ENCODE measurements at places on chromosomes 4 and X.
A peak's percentile ranks its signal among the peaks of the same experiment; 100 is the strongest.

DNA sequence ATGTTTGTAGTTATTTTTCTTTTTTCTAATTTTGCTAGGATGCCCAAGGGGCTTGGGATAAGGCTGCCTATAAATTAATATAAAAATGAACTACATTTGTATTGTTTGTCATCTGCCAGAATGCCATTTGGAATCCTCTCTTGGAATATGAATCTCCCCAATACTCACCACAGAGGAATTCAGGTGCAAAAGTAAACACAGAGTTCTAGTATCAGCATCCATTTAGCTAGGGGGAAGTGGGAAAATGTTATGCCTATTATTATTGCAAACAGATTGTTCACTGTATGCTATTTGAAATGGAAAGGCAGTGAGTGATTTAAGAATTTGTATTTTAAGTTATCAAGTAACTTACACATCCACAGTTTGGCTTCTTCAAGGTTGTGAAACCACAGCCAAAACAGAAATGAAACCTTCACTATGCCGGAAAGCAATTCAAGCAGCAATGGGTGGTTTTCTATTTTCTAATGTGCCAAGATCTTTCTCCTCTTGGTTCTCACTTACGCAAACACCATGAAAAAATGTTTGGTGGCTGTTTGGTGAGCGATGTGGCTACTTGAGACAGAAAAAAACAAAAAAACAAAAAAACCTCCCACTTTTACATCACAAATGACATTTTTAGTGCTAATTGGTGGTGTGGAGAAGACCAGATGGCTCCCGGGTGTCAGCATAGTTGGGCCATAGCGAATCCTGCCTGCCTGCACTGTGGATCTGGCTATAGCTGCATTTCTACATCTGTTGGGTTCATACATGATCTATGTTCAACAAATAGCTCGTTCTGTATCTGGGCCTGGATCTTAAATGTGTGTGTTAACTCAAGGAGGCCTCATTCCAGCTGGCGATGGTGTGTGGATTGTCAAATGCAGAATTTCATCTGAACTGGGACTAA, 200.8 kb upstream of the GIMD1 start:
- DNase-seq = peak; percentile 64

- no peak for DNase-seq
Observed at GRCh38 chr4:666822-667544, 7.1 kb downstream of the ATP5ME start.

DNA sequence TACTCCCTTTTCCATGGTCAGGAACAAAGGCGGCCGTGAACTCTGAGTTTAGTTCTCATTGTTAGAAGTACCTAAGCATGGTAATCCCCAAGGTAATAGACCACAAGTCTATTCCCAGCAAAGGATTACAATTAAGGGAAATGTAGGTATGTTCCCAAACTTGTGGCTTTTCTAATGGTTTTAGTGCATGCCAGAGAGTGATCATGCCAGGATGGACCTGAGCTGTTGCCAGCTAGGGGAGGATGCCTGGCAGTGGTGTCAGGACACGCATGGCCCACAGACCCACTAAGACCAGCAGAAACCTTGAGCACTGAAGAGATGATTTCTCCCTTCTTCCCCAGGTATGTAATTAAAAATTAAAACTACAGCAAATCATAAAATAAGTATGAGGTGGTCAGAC, 60.8 kb downstream of the COQ2 start:
- no peak for DNase-seq

GRCh38 chrX:117982694-117983392, 133.8 kb downstream of the KLHL13 start:
- DNase-seq = no peak

DNA sequence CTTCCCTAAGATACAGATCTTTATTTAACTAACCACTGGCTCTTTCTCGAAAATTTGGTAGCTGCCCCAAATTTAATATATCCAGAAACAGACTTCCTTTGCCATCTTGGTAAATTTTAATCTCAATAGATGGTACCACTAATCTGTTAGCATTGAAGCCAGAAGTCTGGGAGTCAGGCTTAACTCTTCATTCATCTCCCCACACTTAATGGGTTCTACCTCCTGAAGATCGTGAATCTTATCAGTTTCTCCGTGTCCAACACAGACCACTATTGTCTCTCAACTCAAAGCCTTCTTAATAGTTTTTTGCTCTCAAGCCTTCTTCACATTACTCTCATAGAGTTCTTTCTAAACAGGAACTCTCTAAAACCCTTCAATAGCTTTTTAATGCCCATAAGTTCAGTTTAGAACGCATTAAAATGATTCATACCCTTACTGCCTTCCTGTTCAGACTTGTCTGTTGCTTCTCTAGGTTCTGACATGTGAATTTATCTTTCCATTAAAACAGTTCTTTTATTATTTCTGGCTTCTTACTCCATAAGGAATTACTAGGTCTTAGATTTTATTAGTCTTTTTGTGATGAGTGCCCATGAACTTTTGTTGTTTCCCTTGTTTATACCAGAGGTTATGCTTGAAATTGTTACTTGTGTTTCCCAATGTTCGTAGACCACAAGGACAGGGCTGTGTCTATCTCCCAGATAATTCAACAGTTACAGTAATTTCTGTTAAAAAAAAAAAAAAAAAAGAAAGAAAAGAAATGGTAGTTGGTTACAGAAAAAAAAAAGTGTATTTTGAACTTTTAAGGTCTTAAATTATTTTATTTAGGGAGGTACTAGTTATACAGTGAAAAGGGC, 54.7 kb downstream of the SMARCAD1 start:
- DNase-seq = no peak

GRCh38 chr4:8840006-8840793, 31.4 kb downstream of the HMX1 start:
- no peak for DNase-seq

GRCh38 chr4:18192901-18193300, 171.3 kb upstream of the LCORL start:
- DNase-seq = no peak

DNA sequence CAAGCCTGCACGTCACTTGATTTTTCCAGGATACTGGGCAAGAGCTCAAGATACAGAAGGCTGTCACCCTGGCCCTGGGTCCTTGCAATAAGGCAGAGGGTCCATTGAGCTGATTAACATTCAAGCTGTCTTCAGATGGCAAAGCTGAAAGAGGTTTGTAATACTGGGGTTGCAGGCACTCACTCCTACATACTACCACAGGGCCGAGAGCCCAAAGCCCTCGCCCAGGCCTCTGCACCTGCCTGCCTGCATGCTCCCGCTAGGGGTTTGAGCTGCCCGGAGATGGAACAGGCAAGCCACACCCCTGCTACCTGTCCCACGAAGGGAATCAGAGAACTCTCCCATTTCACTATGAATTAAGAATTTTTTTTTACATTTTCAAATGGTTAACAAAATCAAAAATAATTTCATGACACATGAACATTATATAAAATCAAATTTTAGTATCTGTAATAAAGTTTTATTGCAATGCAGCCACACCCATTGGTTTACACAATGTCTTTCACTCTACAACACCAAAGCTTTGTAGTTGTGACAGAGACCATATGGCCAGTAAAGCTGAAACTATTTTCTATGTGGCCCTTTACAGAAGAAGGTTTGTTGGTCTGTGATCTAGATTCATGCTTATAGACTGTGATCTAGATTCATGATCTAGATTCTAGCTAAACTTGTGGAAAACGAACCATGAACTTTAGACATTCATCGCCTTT, 530.4 kb upstream of the IGFBP7 start:
- no peak for DNase-seq

- peak; percentile 79 for DNase-seq
Observed at GRCh38 chr4:168483811-168484210, 3.5 kb upstream of the DDX60L start.

- DNase-seq = peak; percentile 46
Observed at GRCh38 chrX:52363247-52363883, 5.5 kb upstream of the XAGE2 start.

DNA sequence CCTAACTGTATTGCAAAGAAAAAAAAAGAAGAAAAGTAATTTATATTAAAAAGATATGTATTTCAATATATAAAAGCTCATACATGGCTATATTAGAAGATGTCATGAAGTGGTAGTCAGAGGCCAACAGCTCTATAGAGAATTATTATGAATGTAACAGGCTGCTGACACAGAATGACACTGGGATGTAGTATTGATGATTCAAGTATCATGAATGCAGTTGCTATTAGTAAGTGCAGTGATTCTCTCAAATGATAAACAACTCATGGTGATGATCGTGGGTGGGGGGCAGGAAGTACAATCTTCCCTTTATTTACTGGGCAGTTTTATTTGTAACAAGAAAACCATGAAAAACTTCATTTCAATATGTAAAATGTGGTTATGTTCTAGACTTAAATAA, 124.6 kb downstream of the COL4A6 start:
- DNase-seq = no peak

- peak; percentile 33 for DNase-seq
Observed at GRCh38 chr4:80156410-80156809, 40.9 kb upstream of the PRDM8 start.

GRCh38 chrX:105191878-105192277, 28.6 kb downstream of the TEX13A start:
- no peak for DNase-seq

DNA sequence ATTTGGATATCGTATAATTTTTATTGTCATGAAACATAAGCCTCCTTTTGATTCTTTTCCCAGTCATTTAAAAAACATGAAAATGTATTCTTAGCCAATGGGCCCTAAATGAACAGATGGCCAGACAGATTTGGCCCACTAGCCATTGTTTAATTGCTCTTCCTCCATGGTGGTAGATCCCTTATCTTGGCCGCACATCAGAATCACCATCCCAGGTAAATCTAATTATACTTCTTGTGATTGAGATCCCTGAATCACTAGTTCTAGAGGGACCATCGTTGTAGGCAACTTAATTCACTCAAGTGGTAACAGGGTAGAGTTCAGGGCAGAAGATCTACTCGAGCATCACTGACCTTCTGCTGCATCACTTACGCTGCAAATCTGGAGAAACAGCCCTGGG, 24.1 kb upstream of the VCX3A start:
- no peak for DNase-seq

DNA sequence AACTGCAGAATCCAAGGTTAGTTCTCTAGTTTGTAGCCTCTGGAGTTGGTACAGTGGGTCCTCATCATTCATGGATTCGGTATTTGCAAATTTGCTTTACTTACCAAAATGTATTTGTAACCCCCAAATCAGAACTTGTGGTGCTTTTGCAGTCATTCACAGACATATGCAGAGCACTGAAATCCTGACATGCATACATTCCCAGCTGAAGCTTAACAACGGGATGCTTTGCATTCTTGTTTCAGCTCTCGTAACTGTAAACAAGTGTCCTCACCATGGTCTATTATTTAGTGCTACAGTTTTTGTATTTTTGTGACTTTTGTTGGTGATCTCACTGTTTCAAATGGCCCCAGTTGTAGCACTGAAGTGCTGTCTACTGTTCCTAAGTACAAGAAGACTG, 16.1 kb downstream of the BEND4 start:
- no peak for DNase-seq

DNA sequence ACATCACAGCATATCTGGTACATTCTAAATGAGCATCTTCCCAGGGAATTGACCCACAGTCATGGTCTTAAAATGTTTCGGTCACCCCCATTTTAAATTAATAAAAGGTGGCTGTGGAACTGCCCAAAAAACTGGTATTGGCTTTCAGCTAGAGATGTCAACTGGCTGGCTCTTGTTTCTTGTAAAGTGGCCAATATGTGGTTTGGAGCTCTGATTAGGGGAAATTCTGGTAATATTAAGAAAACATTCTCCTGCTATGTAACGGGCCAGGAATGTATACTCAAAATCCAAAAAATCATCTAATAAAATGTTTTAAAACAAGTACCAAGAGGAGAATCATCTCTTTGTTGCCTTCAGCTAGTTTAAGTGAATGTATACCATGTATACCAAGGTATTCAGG, 62.0 kb upstream of the VCX2 start:
- no peak for DNase-seq

- DNase-seq = no peak
Observed at GRCh38 chr4:31422006-31422405, 701.8 kb downstream of the PCDH7 start.

DNA sequence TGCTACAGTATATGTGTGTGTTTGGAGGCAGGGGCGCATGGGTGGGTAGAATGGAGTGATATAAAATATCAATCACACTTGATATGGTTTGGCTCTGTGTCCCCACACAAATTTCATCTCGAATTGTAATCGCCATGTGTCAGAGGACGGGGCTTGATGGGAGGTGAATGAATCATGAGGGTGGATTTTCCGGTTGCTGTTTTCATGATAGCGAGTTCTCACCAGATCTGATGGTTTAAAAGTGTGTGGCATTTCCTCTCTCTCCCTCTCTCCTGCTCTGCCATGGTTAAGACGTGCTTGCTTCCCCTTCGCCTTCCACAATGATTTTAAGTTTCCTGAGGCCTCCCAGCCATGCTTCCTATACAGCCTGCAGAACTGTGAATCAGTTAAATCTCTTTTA, 14.8 kb downstream of the SOWAHB start:
- DNase-seq = no peak
